Cardiac muscle cell (in vitro differentiated cells and primary cell): ENCODE measurements at places on chromosomes 1 and 21. TPM values are rescaled to one million over a fixed set of nuclear protein-coding genes. Genes with fewer than 3 reads are reported as not detected.

DNA sequence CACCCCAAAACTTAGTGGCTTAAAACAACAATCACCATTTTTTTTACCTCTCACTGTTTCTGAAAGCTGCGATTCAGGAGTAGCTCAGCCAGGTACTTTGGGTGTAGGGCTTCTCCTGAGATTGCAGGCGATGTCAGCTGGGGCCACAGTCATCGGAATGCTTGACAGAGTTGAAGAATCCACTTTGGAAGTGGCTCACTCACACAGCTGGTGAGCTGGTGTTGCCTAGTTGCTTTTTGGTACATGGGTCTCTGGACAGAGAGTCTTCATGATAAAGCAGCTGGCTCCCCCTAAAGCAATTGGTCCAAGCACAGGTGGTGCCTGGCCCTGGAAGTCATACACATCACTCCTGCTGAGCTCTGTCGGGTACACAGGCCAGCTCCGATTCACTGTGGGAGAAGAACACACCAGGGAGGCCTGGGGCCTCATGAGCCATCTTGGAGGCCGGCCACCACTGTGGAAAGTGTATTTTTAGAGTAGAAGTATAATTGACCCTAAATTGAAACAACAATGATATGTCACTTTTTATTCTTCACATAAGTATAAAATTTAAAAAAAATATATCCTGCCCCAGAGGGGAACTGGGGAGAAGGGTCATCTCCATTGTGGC, 75.2 kb upstream of the GALNT2 start:
- DNase-seq = no peak

DNA sequence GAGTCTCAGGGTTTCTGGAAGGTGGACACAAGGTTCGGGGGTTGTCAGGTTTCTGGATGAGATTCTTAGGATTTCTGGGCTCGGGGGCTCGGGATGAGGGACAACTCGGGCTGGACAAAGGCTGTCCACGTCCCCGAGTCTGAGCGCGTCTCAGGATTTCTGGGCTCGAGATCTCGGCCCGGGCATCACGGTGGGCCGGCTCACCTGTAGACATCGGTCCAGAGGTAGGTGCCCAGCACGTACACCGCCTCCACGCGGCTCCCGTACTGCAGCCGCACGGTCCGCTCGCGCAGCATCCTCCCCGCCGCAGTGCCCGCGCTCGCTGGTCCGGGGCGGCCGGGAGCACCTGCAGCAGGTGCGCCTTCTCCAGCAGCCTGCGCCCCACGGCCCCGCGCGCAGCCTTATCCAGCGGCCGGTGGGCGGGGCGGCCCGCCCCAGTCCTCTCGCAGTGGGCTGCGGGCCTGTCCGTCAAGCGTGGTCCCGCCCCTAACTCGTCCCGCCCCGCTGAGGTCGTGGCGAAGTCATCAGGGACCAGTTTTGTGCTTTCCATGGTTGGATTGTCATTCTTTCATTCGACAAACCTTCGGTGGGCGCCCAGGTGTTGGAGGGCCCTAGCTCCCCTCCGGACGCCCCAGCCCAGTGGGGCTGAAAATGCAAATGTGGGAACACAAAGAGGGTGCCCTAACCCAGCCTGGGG, at the start of gene PADI2:
Gene PADI2 (minus strand): TSS at position 376 of the 697 bp plus-strand sequence. CDS start 80 bp downstream, at position 296.
- peak; percentile 81 for DNase-seq

- DNase-seq = no peak
Observed at GRCh38 chr1:89757532-89757931, 63.3 kb upstream of the LRRC8D start.

The AIRE gene
- not detected in 2 replicates for polyA plus RNA-seq

- no peak for DNase-seq
Observed at GRCh38 chr1:197841158-197841557, 61.3 kb upstream of the C1orf53 start.

- DNase-seq = no peak
Observed at GRCh38 chr1:79575424-79575823, 568.9 kb upstream of the ADGRL4 start.

The AMY2A gene
- polyA plus RNA-seq = 0.38 and 0.97 TPM in 2 replicates

The ASCL5 gene
- polyA plus RNA-seq = 0.16 TPM in 1 of 2 replicates, not detected in the other

- DNase-seq = no peak
Observed at GRCh38 chr1:230265200-230266115, 160.7 kb downstream of the PGBD5 start.

The PDPN gene
- 13.0 and 24.9 TPM in 2 replicates for polyA plus RNA-seq

DNA sequence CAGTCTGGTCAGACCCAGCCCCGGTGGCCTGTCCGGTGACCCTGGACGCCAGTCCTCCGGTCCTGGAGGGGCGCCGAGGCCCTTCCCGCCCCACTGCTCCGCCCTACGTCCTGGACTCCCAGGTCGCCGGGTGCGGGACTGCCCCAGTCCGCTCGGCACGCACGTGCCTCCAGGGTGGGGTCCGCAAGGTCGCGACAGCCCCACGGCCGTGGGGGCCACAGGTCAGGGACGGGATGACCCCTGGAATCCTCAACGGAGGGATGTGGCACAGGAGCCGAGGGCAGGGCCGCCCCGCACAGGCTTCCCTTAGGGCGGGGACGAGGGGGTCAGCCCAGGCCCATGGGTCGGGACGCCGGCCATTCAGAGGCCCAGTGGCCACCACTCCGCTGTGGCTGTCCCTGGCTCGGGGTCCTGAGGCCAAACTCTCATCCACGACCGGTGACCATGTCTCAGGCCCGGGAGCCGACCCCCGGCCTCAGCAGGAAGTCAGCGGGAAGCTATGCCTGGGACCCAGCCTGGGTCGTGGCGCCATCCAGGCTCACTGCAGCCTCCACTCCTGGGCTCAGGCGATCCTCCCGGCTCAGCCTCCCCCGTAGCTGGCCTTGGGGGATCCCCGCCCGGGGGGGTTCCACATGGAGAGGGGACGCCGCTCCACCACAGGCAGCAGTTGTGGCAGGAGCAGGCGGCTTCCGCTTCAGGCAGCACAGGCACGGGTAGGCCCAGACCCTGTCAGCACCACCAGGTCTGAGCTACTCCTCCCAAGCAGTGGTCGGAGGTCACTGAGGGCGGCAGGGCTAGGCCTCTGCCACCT, 599 bp upstream of the TMEM240 start:
- no peak for DNase-seq

DNA sequence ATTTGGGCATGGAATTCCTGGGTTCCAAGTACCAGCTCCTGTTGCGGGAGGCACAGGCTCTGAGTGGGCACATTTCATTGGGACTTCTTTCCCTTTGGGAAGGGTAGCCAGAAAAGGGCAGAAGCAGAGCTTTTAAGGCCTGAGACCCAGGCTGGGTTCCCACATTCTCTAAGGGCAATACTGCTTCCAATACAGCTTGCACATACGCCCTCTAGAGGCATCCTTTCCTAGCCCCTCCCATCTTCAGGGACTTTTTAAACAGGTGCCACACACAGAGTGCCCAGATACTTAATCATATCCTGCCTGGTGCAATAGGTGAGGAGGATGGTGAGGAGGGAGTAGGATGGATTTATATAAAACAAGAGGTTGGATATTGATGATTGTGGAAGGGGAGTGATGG, 5.7 kb downstream of the GPR88 start:
- DNase-seq = no peak

GRCh38 chr21:33122507-33122906, 52.6 kb downstream of the OLIG1 start:
- no peak for DNase-seq

GRCh38 chr1:12078938-12079861, 16.1 kb downstream of the TNFRSF8 start:
- peak; percentile 83 for DNase-seq

- DNase-seq = peak; percentile 84
Observed at GRCh38 chr1:31376375-31377134, 3.7 kb upstream of the FABP3 start.

- DNase-seq = no peak
Observed at GRCh38 chr1:230771773-230772354, 24.7 kb downstream of the CAPN9 start.
